ENCODE measurements at places on chromosomes 3 and 15.

GRCh38 chr3:32132121-32132520 lies 25.7 kb downstream of the GPD1L start:
- DNase-seq = no peak

GRCh38 chr3:24043985-24044384 lies 98.9 kb downstream of the NR1D2 start:
- DNase-seq = no peak

GRCh38 chr15:39192979-39193560 lies 387.8 kb upstream of the THBS1 start:
- no peak for DNase-seq

GRCh38 chr15:83057696-83058376 lies 9.2 kb downstream of the BTBD1 start:
- no peak for DNase-seq

DNA sequence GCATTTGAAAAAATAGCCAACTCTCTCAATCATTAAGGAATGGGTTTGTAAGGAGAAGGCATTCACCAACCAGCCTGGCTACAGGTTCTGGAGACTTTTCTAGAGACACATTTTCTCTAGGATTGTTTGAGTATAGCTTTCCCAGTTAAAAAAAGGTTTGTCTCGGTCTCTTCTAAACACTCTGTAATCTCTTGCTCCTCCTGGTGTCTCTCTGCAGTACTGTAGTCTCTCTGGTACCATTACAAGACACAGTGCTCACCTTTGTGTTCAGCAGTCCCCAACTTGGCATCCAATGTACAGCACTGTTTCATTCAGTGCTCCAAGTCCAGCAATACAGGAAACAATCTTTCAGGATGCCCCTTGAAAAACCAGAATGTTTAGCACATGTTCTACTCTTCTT lies 534.4 kb downstream of the ZNF385D start:
- DNase-seq = no peak

DNA sequence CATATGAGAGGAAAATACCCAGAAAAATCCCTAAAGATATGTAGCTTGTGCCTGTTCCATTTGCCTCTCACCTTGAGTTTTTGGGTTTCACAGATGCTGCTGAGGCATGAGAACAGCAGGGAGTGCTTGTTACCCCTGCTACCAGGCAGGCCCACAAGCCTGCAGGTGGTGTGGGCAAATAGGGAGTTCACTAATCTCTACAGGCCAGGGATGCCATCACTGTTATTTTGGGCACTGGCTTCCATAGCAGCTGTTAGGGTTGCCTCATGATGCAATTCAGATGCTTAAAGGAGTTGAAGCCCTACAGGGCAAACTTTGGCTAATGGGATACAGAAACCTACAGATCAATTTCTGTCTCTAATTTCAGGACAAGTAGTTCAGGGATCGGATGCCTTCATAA lies 873.5 kb downstream of the OTOL1 start:
- no peak for DNase-seq

GRCh38 chr3:69239063-69239462 lies 116.7 kb upstream of the LMOD3 start:
- DNase-seq = no peak

GRCh38 chr3:135458541-135459322 lies 506.8 kb upstream of the PPP2R3A start:
- DNase-seq = no peak

DNA sequence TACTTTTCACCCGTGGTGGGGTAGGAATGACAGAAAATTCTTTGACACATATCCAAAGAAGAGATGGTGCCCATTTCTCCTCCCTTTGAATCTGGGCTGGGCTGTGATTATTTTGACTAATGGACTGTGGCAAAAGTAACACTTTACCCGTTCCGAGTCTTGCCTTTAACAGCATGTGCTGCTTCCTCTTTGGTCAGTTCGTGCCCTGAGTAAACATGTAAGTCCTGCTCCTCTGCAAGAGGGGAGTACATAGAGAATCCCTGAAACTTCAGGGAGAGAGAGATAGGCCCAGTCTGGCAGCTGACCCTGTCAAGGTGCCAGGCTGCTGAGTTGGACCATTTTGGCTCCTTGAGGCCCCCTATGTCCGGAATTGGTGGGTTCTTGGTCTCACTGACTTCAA lies 243.1 kb downstream of the EPHB1 start:
- DNase-seq = no peak

- no peak for DNase-seq
These were observed 62.0 kb upstream of the KLF13 start for GRCh38 chr15:31264559-31265089.

DNA sequence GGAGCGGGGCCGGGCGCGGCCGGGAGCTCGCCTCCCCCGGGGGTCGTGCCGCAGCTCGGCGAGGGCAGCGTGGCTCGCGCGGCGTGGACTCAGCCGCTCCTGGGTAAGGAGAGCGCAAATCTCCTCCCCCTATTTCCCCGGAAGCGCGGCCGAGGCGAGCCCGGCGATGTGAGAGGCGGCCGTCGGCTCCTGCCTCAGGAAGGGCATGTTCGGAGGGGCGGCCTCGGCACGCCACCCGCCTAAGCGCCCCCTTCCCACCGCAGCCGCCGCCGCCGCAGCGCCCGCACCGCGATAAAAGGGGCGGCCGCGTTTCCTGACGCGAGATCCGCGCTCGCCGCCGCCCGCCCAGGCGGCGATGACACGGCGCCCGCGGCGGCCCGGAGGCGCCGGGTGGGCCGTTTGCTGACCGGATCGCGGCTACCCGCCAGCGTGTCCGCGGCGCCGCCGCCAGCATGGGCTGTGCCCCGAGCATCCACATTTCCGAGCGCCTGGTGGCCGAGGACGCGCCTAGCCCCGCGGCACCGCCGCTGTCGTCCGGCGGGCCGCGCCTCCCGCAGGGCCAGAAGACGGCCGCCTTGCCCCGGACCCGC lies at the start of gene PDE8A:
Gene PDE8A (plus strand): TSS at position 146 of the 590 bp plus-strand sequence. CDS start 307 bp downstream, at position 453.
- peak; percentile 35 for DNase-seq

GRCh38 chr3:120767106-120767505 lies 24.6 kb downstream of the GTF2E1 start:
- DNase-seq = no peak

DNA sequence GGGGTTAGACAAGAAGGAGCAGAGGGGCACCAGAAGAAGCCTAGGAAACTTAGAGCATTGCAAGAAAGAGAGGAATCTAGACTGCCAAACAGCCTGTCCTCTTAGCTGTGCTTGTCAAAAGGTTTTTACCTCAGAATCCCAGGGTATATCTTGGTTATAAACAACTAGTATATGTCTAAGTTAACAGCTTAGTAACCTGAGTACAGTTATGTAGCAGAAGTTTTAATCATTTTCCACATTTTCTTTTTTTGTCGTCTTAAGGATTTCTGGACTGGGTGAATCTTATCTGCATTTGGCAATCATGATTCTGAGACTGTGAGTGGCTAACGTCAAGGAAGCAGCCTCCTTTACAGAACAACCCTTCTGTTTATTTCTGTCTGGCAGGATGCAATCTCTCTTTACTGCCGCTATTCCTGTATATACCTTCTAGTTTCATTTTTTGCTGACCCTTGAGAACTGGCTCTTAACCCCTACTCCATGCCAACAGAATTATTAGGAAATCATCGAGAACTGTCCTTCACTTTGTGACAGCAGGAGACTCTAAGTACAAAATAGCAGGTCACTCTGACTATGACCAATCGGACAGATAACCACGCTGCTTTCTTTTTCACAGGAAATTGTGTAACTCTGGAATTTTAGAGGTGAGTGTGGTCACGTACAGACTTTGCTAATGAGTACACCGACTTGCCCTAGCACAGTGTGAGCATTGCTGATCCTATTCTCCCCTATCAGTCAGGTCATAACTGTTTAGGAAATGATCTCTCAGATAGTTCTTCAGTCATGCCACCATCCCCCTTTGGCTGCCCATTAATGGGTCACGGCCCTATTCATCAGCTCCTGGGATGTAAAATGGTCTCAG lies 3.3 kb upstream of the CP start:
- no peak for DNase-seq

DNA sequence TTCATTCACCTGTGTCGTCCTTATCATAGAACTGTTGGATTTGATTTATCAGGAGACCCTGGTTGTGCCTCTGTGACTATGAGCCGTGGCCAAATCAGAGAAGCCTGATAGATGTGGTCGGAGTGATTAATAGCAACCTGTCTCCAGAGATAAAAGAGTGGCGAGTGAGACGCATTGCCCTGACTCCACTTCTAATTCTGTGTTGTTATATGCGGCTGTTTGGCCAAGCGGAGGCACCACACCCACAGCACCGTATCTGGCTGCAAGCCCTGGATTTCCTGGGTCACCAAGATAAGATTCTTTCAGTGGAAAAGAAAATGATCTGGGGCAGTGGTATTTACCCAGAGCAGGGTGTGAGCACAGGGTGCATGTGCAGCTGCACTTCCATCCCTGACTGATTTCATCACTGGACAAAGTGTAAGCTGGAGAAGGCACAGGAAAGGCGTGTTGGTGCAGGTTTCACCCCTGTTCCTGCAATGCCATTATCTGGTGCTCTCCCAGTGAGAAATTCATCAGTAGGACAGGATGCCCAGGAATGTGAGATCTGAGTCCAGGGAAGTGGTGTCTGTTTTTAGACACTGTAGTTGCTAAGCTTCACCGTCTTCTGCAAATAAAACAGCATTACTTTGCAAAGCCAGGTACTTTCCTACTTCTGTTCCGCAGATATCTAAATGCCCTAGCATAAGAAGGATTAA lies 84.6 kb downstream of the CD47 start:
- no peak for DNase-seq

- no peak for DNase-seq
These were observed 2.5 kb downstream of the MORC1 start for GRCh38 chr3:109115451-109115850.

DNA sequence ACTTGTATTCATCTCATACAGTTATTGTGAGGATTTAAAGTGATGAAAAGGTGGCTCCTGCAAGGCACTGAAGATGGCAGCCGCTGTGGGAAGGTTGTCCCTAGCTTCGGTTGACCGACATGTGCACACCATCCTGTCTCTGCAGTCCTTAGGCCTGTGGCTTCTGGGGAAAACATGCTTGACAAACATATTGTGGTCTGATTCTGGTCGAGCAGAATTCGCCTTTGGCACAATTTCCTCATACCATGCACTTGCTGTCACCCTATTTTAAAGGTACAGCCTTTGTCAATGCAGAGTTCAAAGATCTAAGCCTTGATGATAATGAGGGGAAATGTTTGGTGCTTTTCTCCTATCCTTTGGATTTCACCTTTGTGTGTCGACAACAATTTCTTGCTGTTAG lies 50.9 kb downstream of the PRICKLE2 start:
- no peak for DNase-seq

GRCh38 chr15:55183679-55184078 lies 13.1 kb downstream of the RSL24D1 start:
- DNase-seq = no peak

DNA sequence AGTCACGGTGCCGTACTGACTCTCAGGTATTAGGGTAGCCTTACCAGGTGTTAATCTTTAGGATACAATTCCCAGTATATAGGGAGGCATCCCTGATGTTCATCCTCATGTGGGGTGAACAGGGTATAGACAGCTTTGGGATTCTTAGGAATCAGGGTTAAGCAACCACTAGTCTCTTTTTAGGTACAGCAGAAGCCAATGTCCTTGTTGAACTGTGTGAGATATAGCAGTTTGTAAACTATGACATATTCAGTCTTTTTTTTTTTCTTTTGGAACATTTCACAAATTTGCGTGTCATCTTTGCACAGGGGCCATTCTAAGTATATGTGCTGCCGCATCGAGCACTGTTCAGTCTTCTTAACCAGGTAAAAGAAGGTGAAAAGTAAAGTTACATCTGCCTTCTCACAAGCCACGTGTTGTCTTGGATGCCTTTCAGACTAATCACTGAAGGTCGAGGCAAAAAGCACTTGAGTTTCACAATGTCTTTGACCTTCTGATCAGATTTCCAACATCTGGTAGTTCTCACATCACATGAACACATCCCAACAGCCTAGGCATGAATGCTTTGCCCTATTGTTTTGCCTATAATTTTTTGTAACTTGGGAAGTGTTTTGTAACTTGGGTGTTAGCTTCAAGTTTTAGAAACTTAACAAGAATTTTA lies 17.2 kb downstream of the TSEN2 start:
- DNase-seq = no peak

DNA sequence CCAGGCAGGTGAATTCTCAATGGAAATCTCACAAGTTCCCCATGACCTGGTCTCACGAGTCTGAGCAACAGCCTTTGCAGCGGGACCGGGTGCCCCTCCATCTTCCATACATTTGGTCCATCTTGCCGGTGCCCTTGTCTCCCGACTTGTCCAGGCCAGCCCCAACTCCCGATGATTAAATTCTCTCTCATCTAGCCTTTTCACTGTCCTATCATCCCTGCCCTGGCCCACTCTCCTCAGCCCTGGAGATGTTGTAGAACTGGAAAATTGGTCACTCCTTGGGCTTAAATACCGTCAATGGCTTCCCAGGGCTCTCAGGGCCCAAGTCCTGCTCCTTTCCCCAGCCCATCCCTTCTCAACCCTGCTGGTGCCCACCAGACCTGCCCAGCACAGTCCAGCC lies 34.4 kb downstream of the PRR20G start:
- DNase-seq = no peak

DNA sequence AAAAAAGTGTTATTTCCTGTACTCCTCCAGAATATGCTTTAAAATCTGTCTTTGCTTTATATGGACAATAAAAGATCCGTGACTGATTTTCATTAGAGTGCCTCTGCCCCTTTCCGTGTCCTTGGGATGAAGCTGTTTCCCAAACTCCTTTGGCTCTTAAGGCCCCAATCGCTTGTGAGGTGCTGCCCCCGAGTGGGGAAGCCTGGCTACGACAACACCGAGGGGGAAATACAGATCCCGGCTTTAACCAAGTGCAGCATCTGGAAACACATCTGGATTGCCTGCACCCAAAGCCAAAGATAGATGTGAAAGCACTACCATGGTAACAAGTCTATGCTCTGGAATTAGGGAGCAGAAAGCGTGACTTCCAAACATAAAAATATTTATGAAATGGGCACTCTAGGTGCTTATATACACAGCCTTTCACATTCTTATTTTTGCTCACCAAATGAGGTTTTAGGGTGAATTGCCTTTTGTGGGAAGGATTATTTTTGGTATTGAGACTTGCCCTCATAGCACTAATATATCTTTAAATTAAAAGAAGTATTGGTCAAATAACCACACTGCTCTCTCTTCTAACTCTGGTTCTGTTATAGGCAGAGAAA lies 40.6 kb upstream of the ADCY5 start:
- peak; percentile 13 for DNase-seq

GRCh38 chr3:140251678-140252077 lies 316.7 kb downstream of the CLSTN2 start:
- DNase-seq = no peak

- no peak for DNase-seq
These were observed 81.2 kb downstream of the TLE3 start for GRCh38 chr15:70016511-70016994.

GRCh38 chr3:99873269-99874102 lies 55.8 kb downstream of the CMSS1 start:
- DNase-seq = no peak

GRCh38 chr3:120473896-120474675 lies 23.3 kb upstream of the FSTL1 start:
- no peak for DNase-seq

All from activated T-cell treated with anti-CD3 and anti-CD28 coated beads for 1 hour (primary cell).